ENCODE measurements at places on chromosomes 12 and 14.

DNA sequence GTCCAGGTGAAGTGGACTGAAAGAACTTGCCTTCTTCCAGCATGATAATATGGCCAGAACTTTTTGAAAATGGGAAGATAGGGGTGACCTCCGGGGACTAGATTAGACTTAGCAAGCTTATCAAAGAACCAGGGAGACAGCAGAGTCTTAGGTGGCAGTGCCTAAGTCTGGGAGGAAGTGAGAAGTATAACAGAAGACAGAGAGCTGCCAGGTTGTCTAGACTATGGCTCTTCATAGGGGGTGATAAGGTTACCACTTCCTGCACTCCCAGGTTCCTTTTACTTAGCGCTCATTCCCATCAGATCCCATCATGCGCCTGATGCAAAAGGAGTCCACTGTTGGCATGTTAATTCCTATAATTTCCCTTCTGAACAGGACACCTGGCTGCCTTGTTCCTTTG, 69.9 kb downstream of the PLXNC1 start:
- DNase-seq: no peak

DNA sequence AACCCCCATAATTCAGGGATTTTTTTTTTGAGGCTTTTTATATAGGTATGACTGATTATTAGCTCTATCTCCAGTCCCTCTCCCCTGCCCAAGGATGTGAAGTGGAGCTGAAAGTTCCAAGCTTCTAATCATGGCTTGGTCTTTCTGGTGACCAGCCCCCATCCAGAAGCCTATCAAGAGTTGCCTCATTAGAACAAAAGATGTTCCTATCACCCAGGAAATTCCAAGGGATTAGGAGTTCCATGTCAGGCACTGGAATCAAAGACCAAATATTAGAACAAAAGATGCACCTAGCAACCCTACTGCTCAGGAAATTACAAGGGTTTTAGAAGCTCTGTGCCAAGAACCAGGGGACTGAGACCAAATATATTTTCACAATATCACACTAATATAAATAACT, 29.9 kb downstream of the LRP6 start:
- no peak for DNase-seq

DNA sequence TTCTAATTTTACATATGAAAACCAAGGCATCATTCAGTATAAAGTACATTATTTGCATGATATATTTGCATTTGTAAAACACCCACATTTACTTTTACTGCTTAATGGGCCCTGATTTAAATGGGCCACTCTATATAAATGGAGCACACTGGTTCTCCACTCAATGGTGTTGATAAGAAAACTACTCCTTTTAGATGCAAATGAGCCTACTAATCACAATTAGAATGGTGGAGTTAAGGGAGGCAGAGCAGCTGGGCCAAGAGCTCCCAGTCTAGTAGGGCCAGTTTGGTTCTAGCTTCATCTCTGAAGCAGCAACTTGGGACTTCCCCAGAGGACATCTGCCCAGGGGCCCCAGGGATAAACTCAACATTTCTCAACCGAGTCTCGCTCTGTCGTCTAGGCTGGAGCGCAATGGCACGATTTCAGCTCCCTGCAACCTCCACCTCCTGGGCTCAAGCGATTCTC, 120.7 kb downstream of the FOXN3 start:
- DNase-seq: no peak

GRCh38 chr14:100834082-100834793, 8.3 kb downstream of the MEG3 start:
- no peak for DNase-seq

DNA sequence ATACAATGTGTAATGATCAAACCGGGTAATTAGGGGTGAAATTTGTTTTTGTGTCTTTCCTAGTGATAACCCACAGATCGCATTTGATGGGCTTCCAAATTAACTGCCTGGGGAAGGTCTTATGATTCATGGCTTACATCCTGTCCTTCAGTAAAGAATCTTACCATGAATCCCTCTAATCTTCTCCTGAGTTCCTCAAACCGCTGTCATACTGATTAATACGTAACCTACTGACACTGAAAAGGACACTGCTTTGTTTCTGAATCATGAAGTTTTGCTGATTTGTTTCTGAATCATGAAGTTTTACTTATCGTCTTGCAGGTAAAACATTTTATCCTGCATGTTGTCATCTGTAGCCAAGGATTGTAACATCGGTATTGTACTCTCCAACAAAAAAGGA, 52.0 kb upstream of the CRY1 start:
- DNase-seq: peak; percentile 62

DNA sequence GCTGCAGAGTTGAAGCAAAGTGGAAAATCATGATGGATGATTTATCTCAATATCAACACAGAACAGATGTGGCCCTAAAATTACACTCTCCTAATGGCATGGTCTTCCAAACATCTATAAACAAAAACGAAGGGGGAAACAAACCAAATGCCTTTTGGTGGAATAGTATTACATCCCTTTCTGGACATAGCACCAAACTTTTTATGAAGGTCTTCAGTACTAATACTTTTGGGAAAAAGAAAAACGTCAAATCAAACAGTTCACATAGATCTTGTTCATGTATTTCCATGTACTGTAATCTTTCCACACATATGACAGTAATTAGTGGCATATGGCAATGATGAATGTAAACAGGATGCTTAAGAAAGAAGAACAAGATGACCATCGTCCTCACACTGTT, 22.9 kb upstream of the ANAPC7 start:
- no peak for DNase-seq

DNA sequence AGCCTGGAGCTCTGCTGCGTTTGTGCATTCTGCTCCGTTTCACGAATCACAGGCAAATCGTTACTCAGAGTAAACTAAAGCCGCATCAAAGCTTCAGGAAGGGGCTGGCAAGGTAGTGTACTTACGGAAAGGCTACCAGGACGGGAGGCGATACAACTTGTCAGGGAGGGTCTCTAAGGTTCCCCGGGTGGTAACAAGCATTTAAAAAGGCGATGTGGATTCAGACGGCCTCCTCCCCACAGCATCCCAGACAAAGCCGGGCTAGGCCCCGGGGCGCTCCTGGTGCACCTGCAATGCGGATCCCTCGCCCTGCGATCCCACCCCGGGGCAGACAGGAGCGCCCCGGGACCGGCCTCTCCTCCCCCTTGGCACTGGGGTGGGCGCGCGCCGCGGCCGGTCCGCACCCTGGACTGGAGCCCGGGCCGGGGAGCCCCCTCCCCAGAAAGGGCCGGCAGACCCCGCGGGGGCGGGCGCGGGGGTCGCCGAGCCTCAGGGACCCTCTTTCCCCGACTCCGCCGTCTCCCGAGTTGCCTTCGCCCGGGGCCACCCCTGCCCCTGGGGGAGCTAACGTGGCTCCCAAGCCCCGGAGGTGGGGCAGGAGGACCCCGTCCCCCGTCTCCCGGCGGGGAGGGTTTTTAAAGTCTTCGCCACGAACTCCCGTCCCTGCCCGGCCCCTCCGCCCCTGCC, 718 bp downstream of the CCDC92 start:
- DNase-seq: peak; percentile 72

DNA sequence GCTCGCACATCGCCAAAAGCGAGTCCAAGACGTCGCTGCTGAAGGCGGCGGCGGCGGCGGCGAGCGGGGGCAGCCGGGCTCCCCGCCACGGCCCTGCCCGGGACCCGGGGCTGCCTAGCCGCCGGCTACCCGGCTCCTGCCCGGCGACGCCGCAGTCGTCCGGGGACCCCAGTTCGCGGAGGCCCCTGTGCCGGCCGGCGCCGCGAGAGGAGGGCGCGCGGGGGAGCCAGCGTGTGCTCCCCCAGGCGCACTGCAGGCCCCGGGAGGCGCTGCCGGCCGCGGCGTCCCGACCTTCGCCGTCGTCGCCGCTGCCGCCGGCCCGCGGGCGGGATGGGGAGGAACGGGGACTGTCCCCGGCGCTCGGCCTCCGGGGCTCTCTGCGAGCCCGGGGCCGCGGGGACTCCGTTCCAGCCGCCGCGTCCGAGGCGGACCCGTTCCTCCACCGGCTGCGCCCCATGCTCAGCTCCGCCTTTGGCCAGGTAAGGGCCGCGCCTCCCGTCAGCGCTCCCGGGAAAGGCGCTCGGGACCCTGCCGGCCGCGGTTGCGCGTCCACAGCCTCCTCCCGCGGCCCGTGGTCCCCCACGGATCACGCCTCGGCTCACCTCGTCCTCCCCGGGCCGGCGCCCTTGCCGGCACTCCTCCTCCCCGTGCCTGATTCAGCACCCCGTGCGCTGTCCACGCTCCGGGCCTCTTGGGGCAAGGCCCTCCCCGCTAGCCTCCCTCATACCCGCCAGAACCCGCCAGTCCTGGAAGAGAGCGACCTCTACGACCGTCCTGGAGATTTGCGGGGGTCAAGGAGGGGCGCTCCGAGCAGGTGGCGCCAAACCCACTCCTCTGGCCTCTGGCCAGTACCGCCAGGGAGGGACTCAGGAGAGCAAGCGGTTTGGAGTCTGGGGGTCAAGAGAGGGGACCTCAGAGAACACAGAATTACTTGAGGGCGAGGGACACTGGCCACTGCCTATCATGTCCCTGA, 721 bp downstream of the CABP1 start:
- peak; percentile 74 for DNase-seq

- no peak for DNase-seq
Measured at GRCh38 chr12:110111476-110112334, 12.5 kb upstream of the IFT81 start.

GRCh38 chr12:82040987-82041743, 282.0 kb upstream of the PPFIA2 start:
- DNase-seq: no peak

All from epithelial cell of esophagus (primary cell).